ENCODE measurements at places on chromosomes 13 and 19.

- no peak for DNase-seq
Observed at GRCh38 chr13:38899571-38899970, 91.1 kb downstream of the STOML3 start.

DNA sequence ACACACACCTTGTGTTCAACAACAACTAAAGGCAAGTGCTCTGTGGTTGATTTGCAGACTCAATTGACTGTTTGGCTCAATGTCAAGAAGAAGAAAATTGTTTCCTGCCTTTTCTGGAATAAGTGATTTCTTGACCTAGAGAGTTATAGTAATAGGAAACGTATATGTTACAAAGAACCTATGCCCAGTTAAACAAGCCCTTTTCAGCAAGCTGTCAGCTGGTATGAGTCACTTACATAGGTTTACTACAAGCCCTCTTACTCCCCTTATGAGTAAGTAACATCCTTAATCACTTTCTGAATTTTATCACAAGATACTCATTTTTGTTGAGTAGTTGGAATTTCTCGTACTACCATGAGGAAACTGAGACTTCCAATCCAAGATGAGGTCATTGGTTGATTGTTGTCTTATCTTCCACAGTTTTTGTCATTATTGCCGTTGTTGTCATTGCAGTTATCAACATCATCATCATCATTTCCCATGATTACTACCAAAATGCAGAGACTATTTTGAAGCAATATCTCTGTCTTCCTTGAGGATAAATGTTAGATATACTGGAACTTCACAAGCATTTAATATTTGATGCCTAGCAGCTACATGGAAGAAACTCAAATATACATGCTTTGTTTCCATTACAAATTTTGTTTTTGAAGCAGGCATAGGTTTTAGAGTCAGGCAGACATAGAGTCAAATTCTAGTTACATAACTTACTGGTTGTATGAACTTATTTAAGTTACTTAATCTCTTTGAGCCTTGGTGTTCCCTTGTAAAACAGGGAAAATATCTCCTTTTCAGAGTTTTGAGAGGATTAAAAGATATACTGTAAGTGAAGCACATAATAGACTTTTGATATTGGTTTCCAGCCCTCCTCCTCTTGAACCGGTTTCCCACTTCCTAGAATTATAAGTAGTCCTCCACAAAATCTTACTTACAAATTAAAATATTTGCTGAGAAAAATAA lies 106.0 kb downstream of the RAP2A start:
- DNase-seq = no peak

- DNase-seq = no peak
Observed at GRCh38 chr13:39682310-39682709, 26.8 kb downstream of the COG6 start.

DNA sequence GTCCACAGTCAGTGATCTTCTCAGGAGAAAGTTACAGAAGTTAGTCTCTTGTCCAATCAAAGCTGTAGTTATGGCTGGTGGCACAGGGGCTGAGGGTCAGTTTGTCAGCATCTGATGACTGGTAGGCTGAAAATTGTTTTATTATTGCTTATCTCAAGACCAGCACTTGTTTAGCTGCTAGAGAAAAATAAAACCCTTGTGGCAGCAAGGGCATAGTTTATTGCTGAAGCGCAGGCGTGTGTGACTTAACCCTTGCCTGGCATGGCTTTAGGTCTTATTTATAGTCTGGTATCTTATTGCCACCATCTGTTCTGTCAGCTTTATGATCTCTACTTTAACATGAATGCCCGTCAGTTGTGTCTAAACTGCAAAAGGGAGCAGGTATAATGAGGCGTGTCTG lies 154.7 kb downstream of the USP12 start:
- no peak for DNase-seq

GRCh38 chr19:50790922-50791467 lies 780 bp downstream of the ACP4 start:
- DNase-seq = no peak

- DNase-seq = no peak
Observed at GRCh38 chr13:51998723-51999509, 12.3 kb downstream of the ATP7B start.

DNA sequence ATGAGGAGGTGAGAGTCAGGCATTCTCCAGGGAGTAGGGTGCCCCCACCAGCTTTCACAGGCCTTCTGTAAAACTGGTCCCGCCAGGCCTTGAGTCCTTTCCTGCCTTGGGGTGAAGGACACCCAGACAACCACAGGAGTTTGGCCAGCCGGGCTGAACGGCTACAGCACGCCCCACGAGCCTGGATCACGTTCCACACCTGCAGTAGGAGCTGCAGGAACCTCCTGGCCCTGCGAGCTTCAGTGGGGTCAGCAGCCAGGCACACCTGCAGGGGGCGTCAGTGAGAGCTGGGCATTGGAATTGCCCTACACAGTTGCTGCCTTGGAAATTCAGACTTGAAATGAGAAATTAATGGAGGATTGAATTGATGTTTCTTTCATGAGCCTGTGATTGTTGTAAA lies 45.7 kb downstream of the COL4A2 start:
- no peak for DNase-seq

DNA sequence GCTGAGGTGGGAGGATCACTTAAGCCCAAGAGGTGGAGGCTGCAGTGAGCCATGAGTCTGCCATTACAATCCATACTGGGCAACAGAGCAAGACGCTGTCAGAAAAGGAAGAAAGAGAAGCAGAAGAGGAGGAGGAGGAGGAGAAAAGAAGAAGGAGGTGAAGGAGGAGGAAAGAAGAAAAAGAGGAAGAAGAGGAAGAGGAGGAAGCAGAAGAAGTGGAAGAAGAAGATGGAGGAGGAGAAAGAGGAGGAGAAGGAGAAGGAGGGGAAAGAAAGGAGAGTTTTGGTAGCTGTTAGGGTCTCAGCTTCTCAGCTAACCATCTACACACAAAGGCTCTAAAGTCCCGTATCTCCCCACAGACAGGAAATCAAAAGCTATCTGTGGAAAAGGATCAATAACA lies 23.7 kb upstream of the PLEKHF1 start:
- DNase-seq = no peak

GRCh38 chr19:35171730-35172129 lies 17.2 kb downstream of the FXYD5 start:
- DNase-seq = no peak

Data from H54 (cell line).